ENCODE measurements at places on chromosomes 6 and 20.

DNA sequence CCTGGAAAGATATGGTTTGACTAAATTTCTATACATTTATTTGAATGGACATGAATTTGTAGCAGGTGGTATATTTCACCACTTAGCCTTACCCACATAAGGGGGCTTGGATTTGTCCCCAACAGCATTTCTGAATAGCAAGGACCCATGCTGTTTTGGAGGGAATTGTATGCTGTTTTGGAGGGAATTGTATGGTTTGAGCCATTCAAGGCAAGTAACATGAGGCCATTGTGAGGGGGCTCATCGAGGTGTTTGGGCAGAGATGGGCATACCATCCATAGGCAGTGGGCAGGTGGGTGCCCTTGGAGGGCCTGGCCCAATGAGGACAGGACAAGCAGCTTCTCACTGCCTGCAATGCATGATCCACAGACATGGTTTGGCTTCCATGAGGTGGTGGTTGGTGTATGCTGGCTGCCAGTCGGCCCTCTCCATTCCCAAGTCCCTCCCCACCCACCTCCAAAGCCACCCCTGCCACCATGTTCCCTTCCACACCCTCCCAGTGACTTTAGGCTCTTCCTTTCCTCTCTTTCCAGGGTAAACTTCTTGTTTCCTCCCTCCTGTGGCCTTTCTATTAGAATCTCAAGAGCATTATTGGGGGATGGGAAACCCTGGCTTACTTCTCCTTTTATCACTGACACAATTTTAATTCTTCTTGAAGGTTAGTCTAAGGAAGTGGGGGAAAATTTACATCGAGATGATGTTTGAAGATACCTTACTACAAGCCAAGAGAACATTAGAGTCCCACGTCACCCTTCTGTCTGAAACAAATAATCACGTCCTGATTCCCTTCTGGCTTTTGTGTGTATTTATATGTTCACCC lies 13.2 kb upstream of the PXDC1 start:
- no peak for DNase-seq

- no peak for DNase-seq
These were observed 5.2 kb downstream of the INSM1 start for GRCh38 chr20:20373091-20373571.

DNA sequence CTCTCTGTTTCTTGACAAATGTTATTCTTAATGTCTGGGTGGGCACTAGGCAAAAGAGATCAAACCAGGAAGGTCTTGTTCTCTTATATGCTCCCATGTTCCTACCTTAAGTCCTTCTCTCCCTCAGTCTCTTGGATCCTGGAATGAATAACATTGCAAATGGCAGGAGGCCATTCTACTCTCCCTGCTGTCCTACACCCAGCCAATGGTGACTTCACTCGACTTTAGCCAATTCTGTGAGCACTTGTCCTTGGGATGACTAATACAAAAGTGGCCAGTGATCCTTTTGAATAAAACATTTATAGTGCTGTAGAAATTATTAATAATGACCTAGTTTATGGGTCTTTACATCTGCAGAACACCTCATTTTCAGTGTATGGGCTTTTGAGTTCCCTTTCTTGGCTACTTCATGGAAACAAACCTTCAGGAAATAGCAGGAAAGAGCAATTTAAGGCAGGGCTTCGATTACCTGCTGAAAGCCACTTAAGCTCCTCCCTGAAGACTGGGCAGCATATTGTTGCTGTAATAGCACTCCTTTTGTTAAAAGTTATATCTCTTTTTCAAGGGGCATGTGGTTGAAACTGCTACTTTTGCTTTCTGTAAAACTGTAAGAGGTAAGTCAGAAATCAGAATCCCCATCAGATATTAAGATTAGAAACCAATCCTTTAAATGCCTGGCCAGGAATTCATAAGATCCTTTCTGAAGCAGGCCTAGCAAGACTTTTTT lies 10.5 kb downstream of the OTOR start:
- no peak for DNase-seq

GRCh38 chr6:110446405-110446804 lies 30.0 kb downstream of the SLC22A16 start:
- DNase-seq: no peak

GRCh38 chr20:48094196-48094749 lies 309.0 kb upstream of the SULF2 start:
- DNase-seq: no peak

- DNase-seq: no peak
These were observed 107.9 kb downstream of the MYO6 start for GRCh38 chr6:75856902-75857301.

- DNase-seq: no peak
These were observed 23.0 kb downstream of the SIRPD start for GRCh38 chr20:1534526-1534925.

GRCh38 chr6:151876122-151876521 lies 68.6 kb downstream of the ESR1 start:
- no peak for DNase-seq

DNA sequence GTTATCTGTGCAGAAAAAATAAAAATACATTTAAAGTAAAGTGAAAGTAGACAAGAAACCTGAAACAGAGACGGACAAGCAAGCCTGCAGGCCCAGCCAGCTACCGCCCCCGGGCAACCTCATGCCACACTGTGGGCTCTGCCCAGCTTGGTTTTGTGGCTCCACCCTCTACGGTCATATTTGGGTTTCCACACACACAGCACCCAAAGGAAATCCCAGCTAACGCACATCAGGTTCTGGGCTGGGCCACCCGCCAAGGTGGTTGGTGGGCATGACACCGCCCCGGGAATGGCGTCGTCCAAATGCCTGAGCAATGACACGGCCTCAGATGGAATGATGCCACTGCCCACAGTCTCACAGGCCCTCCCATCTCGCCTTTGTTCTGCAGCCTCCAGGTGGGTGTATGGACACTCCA lies 22.9 kb downstream of the FAM110A start:
- DNase-seq: no peak

DNA sequence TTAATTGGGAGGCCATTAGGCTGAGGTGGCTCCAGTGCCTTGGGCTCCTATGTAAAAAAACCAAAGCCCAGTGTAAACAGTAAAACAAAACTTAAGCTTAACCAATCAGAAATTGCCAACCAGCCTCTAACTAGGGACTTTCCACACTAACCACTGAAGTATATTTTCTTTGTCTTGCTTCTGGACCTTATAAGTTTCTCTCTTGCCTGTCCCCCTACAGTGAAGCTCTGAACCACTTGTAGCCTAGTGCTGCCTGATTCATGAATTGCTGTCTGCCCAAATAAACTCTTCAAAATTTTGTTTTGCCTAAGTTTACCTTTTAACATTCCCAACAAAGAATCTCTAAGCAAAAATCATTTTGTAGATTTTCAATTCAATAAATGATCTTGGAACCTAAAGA lies 28.2 kb downstream of the POPDC3 start:
- no peak for DNase-seq

- DNase-seq: no peak
These were observed 107.0 kb downstream of the STXBP5 start for GRCh38 chr6:147311218-147311617.

DNA sequence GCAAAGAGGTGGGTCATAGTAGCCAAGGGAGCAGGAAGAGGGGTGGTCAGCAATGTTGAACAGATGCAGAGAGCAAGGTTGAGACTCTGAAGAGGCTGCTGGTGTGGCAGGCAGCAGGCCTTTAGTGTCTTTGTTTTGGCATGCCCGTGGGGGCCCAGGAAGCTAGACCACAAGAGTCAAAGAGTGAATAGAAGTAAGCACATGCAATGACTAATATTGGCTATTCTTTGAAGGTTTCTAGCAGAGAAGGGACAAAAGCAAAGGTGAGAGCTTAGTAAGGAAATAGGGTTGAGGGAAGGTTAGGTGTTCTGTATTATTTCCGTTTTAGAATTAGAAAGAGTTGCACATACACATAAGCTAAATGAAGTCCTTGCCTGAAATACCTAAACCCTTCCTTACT lies 18.8 kb downstream of the TDRD6 start:
- no peak for DNase-seq

- no peak for DNase-seq
These were observed 51.1 kb downstream of the RALGAPB start for GRCh38 chr20:38523697-38524096.

DNA sequence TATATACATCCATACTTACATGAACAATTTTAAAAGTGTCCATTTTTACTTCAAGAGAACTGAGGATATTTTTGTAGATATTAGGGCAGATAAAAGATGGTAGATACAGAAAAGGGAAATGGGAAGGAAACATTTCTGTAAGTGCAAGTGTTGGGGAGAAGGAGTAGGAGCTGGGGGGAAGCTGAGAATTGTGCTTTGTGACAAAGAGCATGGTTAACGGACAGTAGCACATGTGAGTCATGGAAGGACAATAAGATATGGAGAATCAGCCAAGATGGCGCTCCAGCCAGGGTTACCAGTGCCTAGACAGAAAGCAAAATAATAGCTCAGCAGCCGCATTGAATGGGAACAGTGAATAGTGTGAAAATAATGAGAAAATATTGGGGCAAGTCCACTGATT lies 12.7 kb upstream of the HLA-DRB1 start:
- no peak for DNase-seq

DNA sequence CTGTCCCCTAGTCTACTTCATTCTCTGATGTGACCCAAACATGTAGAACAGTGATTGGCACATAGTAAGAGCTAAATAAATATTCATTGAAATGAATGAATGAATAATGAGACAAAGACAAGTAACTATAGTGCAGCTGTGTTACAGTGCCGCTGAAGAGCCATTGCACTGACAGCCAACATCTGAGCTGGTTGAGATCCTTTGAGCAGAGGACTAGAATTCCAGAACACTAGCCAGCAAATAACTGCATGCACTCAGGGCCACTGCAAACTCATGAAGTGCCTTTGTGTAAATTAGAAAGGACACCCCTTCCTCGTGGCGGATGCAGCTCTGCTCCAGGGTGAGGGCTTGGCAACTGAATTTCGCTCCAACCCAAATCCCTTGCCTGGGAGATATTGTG lies 230.3 kb upstream of the CDYL start:
- no peak for DNase-seq

Data from Kasumi-1 (cell line).